ENCODE measurements at places on chromosomes 3 and 15.
A peak's percentile ranks its signal among the peaks of the same experiment; 100 is the strongest.

DNA sequence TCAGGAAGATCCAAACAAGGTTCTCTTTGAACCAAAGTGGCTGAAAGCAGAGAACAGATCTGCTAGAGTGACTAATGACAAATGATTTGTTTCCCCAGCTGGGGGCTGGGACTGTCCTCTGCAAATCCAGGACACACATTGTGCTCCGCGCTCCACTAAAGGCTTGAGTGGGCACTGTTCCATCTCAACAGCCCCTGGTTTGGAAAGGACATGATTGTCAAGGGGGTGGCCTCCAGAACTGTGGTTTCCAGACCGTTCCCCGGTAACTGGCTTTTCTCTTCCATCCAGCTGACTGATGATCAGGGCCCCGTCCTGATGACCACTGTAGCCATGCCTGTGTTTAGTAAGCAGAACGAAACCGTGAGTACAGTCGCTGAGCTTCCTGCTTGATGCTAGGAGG is 91.0 kb downstream of the LRTM1 start:
- no peak for DNase-seq

DNA sequence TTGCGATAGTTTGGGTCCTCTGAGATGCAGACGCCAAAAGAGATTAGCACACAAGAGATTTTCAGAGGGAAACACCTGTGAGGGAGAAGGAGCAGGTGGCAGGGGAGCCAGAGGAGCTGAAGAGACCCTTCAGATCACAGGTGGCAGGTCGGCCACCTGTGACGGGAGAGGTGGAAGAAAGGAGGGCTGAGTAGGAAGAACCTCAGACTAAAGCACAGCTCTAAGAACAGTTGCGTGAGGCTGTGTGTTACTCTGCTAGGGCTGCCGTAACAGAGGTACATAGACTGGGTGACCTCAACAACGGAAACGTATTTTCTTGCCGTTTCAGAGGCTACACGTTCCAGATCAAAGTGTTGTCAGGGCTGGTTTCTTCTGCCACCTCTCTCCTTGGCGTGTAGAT is 38.5 kb downstream of the C2CD4A start:
- no peak for DNase-seq

DNA sequence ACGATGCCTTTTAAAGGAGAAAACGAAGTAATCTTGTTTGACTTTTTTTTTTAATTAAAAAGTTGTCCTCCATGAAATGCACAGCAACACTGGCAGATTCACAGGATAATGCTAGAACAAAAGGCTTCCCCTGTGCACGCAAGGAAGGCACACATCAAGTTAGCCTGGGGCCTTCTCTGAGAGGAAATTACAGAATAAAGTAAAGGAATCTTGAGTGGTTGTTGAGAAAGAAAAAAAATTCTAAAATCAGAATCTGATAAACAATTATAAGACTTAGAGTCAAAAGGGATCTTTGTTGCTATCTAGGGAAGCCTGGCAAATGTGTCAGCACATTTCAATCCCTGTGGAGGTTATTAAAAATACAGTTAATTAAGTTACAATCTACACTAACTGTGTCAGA is 946.0 kb downstream of the IGSF11 start:
- no peak for DNase-seq

DNA sequence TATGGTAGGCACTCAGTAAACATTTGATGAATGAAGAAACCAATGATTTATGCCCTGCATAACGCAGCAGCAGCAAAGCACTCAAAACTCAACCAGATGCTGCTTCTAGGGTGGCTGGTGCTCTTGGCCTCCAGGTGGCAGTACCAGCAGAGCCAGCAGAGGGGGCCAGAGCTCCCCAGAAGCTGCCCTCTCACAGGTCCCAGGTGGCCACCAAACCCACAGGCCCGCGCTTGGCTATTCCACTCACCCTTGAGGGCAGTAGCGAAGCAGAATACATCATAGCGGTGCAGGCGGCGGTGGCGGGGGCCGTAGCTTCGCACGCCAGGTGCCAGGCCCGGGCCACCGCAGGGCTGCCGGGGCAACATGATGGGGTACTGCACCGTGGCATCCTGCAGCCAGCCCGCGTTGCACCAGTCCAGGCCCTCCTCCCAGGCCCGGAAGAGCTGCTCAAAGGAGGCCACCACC is 16.6 kb downstream of the HAPLN3 start:
- DNase-seq: peak; percentile 40

- DNase-seq: no peak
These were observed 49.8 kb downstream of the ADAMTS17 start for GRCh38 chr15:100292010-100292409.

GRCh38 chr3:187624588-187624987 is 45.6 kb downstream of the SST start:
- no peak for DNase-seq

DNA sequence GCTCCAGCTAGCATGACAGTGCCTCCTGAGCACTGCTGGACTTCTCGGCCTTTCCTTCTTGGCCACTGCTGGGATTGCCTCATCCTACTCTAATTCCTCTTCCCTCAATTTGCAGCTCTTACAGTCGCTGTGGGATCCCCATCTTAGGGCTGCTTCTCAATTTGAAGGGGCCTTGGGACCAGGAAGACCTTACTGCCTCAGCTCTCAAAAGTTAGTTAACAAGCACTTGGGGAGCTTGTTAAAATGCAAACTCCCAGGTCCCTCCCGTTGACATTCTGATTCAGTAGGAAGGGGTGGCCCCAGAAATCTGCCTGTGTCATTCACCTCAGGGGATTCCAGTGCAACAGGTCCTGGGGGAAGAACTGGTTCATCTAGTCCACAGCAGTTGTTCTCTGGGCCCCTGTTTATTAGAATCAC is 14.8 kb downstream of the BDH1 start:
- no peak for DNase-seq

- no peak for DNase-seq
These were observed 103.9 kb downstream of the RARB start for GRCh38 chr3:25531971-25532370.

DNA sequence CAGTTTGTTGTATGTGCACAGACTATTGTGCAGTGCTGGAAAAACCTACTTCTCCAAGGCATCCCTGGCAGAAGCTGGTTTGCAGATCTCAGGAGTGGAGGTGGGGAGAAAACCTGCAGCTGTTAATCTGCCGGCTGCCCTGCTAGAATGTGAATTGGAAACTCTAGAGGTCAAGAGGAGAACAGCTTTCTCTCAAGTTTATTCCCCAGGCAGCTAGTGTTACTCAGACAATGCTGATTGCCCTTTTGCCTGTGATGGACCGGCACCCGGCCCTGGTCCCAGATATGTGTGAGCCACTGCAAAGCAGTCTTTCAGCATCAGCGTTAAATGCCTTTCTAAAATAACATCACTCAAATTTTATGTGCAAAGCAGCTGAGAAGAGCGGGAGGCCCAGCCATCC is 129.7 kb upstream of the TPM1 start:
- DNase-seq: no peak

GRCh38 chr15:35399901-35400300 is 146.1 kb downstream of the DPH6 start:
- DNase-seq: no peak

DNA sequence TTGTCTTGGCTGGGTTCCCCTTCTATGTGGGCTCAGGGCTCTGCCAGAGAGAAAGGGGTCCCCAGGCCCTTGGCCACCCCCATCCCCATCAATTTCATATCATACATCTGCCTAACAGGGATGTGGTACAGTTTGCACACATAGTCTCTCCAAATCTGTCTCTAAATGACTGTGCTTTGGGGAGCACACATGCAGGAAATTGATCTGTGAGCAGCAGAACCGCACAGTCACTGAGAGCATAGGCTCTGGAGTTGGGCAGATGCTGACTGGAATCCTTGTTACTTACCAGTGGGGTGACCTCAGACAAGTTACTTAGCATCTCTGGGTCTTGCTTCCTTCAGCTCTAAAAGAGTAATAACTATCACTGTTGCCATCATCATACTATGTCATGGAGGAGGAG is 273.9 kb downstream of the ABHD5 start:
- DNase-seq: no peak

DNA sequence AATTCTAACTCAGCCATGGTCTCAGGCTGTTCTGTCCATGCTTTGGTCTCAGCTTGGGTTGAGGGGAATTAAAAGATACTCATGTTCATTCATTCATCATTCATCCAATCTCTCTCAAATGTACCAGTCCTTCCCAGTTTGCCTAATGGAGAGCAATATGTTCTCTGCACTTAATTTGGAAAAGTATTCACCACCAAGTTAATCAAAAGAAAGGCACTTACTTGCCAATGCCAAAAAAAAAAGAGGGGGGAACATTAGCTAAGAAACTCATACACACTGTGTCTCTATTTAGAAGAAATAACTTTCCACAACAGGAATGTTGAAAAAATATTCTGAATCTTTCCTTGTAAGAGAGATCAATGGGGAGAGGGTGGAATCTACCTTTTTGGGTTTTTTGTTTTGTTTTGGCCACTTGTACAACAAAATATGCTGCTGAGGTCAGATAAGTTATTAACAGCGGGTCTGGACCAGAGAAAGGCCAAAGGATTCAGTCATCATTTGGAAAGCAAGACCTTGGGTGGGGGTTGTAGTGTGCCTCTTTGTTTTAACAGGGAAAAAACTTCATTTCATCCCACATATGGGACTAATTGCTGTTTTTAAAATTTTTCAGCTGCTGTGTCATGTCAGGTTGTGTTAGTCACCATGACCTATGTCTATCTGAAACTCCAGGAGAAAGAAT is 152.3 kb downstream of the FBN1 start:
- no peak for DNase-seq

DNA sequence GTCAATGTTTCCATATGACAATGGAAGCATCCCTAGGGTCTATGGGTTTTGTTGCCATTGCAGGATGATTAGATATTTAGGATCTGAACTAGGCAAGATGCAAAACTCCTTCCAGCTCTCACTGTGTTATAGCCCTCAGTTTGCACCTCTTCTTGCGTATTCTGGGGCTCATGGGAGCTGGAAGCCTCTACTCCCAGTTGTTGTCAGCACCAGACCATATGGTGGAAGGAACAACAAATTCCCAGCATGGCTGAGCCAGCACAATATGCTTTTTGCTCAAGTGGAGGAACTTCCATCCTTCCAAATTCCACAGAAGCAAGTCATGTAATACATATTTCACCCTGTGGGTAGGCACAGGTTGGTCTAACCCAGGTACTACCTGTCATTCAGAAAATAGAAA is 18.5 kb upstream of the CTXND1 start:
- no peak for DNase-seq

GRCh38 chr3:98322101-98322500 is 31.6 kb upstream of the OR5K4 start:
- DNase-seq: no peak

DNA sequence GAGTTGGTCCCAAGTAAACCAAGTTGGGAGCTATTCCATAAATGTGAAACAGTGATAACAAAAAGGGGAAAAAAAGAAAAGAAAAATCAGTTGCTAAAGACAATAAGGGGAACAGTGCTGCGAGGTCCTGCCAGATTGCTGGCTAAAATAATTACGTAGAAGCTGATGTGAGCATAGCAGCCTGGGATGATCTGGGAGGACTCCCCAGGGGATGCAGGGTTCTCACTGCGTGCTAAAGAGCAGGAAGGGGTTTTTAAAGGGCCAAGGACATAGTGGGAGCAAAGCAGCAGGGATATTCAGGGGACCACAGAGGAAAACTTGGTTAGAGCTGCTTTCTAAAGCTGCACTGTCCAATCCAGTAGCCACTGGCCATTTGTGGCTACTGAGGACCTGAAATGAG is 133.0 kb upstream of the UMPS start:
- no peak for DNase-seq

DNA sequence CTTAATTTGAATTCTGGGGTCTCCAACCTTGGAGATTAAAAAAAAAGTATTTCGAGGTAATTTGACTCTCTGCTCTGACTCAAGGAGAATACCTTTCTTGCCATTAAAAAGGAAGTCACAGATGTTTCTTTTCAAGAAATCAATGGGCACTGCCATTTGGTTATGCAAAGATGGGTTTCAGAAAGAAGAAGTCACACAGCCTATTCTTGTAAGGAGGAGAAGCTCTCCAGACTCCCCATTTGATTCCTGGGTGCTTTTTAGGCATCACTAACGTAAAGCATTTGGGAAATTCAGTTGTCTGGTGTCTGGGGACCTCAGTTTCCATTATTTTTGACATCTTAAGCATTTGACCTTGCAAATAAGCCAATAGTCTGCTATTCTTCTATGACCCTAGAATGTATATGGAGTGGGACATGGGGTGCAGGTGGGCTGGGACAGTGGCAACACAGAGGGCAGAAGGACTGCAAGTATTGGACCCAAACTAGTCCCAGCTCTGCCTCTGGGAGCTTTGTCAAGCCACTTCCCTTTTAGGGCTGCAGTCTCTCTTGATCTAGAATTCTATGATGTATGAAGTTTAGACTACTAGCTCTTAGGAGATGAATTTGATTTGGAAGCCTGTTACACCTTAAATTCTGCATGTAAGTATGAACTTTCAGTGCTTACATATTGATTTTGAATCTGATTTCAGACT is 27.8 kb downstream of the IL5RA start:
- DNase-seq: no peak

DNA sequence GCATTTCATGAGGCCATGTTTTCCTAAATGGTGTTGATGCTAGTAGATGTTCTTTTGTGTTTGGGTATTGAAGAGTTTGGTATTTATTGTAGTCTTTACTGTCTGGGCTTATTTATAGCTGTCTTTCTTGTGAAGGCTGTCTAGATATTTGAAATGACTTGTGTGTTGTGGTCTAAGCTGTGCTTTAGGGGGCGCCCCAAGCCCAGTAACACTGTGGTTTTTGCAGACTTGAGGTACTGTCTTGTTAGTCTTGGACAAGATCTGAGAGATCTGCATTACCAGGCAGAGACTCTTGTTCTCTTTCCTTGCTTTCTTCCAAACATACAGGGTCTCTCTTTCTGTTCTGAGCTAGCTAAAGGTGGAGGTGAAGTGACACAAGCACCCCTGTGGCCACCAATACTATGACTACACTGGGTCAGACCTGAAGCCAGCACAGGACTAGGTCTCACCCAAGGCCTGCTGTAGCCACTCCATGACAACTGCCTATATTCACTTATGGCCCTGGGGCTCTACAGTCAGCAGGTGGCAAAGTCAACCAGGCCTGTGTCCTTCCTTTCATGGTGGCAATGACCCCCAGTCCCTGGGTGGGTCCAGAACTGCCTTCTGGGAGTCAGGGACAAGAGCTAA is 152.1 kb upstream of the TBC1D5 start:
- DNase-seq: peak; percentile 21

GRCh38 chr15:62453375-62453774 is 288.3 kb upstream of the C2CD4B start:
- no peak for DNase-seq

- no peak for DNase-seq
These were observed 766.8 kb downstream of the TBL1XR1 start for GRCh38 chr3:176430244-176431037.

GRCh38 chr15:58440922-58441321 is 9.1 kb downstream of the LIPC start:
- DNase-seq: no peak

All from stimulated activated CD4-positive, alpha-beta T cell treated with anti-CD3 and anti-CD28 coated beads, Interleukin-2, amount 100 ng/mL, for 24 hours (primary cell).